Type B pancreatic cell (in vitro differentiated cells): ENCODE measurements at places on chromosomes 13 and 19.

DNA sequence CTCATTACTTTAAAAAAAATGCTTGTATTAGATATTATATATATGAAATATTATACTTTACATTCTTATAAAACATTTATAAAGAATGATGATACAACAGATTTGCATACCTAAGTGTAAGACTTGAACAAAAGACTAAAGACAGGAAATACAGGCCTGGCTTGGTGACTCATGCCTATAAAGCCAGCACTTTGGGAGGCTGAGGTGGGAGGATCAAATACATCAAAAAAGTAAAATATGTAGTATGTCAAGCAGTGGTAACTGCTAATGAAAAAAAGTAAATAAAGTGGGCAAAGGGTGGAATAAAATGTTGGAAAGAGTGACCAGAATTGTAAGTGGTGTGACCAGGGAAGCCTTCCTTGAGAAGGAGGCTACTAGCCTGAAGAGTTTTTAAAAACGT lies 133.7 kb downstream of the GGACT start:
- DNase-seq, result no peak

- no peak for DNase-seq
These were observed 412.5 kb downstream of the DACH1 start for GRCh38 chr13:71454509-71454908.

- no peak for DNase-seq
These were observed 234.5 kb downstream of the DLEU7 start for GRCh38 chr13:50609011-50609410.

GRCh38 chr19:47187797-47188196 lies 43.2 kb downstream of the BBC3 start:
- DNase-seq, result no peak

DNA sequence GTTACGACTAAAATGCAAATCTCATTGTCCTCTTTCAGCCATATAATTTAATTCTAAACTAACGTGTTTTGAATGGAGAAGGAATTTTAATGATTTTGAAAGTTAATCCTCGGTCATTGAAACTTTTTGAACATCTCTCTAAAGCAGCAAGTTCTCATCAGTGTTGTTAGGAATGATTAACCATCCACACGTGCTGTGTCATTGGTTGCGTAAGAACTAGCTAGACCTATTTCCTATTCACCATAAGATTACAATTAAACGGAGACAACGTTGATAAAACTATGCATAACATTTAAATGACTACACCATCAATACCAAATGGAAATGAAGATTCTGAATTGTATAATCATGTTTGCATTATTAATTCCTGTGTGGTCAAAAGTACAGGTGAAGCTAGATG lies 155.6 kb upstream of the IRS2 start:
- no peak for DNase-seq

- DNase-seq, result no peak
These were observed 58.2 kb upstream of the TEX29 start for GRCh38 chr13:111262281-111262680.

GRCh38 chr19:55149078-55150003 lies at the start of gene TNNT1:
Gene TNNT1, minus strand, starts transcription at chr19:55149206. Its CDS starts 2,049 bp downstream, at chr19:55147157.
- DNase-seq, result no peak

DNA sequence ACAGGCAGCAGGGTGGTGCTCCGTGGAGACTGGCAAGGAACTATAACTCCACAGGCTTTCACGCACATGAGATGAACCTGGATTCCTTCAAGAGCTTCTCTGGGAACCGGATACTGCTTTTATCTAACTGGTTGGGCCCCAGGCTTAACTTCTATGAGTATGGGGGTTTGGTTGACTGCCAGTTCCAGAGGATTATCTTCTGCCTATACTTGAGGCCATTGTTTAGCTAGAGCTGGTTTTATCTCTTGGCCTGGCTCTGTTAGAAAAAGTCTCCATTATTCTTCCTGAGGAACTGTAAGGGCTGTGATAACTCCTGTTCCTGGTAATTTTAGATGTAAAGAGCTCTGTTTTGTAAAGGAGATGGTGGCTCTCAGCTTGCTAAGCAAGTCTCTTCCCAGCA lies 40.9 kb downstream of the ZNF846 start:
- no peak for DNase-seq

DNA sequence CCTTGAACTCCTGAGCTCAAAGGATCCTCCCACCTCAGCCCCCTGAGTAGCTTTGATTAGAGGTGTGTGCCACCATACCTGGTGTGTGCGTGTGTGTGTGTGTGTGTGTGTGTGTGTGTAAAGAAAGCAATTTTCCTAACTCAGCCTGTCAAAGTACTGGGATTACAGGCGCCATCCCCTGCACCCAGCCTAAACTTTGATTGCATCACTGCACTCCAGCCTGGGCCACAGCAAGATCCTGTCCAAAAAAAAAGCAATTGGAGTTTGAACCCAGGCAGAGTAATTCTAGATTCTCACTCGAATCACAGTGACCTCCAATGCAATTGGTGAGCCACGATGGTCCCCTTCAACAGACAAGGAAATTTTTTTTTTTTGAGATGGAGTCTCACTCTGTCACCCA lies 29.1 kb downstream of the NLRP12 start:
- no peak for DNase-seq

DNA sequence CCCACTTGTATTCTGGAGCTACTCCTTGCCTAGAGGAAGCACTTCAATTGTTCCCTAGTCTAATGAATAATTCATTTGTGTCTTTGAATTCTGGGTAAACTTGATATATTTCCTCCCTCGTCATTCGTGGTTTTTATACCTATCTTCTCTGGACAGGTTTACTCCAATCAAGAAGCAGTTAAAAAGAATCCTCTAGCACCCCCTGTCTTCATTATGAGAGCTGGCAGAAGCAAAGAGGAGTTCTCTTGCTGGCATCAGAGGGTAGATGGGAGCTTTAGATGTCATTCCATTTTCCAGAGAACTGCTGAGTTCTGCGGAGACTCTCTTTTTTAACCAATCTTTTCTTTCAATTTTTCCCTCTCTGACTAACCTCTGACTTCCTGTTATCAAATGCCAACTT lies 627.7 kb downstream of the FGF9 start:
- DNase-seq, result no peak

GRCh38 chr13:62113179-62113578 lies 697.5 kb upstream of the PCDH20 start:
- DNase-seq, result no peak
